ENCODE measurements at places on chromosomes 5 and 9. TPM values are rescaled to one million over a fixed set of nuclear protein-coding genes. Genes with fewer than 3 reads are reported as not detected.

The TMC1 gene
- not detected for total RNA-seq

DNA sequence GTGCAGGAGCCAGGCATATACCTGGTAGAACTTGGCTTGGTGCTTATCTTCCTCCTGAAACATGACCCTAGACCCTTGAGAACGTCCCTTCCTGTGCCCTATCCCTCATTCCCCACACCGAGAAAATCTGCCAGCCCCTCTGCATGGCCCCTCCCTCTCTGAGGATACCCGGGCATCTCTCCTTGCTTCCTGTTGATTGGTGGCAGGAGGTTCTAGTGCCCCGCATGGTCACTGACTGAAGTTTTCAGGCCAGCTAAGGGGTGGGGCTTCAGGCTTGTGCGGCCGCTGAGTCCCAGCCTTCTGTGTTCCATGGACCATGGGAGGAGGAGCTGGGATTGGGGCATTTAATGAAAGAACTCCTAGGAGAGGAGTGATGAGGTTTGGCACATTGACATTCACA, 22.8 kb downstream of the IGIP start:
- no peak overlapping the region for H3K27ac ChIP-seq
- DNase-seq: no peak
- H3K4me1 ChIP-seq: peaks cover 23% of the 10 kb centered on the region
- no peak overlapping the region for H3K4me3 ChIP-seq

DNA sequence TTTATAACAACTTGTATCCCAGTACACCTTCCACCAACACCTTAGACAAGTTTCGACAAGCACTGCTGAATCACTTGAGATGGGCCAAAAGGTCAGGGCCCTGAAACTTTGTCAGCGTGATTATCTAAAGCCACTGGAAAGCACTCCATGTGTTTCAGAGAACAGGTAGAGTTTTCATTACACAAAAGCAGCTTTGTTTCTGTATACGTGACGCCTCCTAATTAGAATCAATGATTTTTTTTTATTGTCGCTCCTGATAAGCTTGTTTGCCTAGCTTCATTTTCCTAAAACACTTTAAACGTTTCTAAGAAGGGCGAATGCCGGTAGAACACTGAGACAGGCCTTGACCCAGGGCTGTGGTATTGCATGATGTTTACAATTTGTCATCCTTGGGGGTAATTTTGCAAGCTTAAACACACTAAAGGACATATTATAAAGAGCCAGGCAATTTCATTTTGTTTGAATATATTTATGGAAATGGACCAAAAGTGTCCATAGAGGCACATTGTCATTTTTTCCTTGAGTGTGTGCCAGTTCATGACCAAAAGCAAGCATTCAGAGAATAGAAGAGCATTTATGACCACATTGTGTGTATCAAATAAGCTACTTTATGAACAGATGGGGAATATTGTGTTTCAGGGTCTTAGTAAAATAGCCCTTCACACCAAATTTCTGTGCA, 193.6 kb downstream of the GLIS3 start:
- DNase-seq: no peak
- H3K36me3 ChIP-seq: no peaks in the 10 kb centered on the region
- H3K27ac ChIP-seq: peak overlapping the region; percentile 17

The CANX gene
- 359 TPM for total RNA-seq

- H3K4me3 ChIP-seq: no peak overlapping the region
- H3K36me3 ChIP-seq: no peaks in the 10 kb centered on the region
- H3K27me3 ChIP-seq: no peaks in the 10 kb centered on the region
Observed at GRCh38 chr5:148393390-148393741, 9.6 kb downstream of the FBXO38 start.

DNA sequence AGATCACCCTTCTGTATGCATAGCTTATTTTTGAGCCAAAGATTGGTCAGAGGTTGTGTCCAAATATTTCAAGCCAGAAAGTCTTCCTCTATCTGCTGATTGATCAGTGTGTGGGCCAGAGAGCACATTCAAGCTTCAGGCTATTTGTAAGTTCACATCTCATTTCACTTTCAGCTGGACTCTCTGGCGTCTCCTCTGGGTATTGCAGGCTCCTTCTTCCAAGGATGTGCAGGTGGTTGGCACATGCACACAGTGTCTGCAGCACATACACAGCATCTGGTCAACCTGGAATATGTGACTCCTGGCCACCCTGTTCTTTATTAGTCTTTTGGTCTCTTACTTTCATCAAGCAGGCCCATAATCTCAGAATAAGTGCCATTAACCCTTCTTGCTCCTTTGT, 516.1 kb downstream of the ANXA1 start:
- no peak overlapping the region for H3K27ac ChIP-seq
- H3K36me3 ChIP-seq: no peaks in the 10 kb centered on the region
- H3K4me3 ChIP-seq: no peak overlapping the region
- no peaks in the 10 kb centered on the region for H3K4me1 ChIP-seq
- no peak for DNase-seq
- no peaks in the 10 kb centered on the region for H3K27me3 ChIP-seq

- no peaks in the 10 kb centered on the region for H3K27me3 ChIP-seq
- no peaks in the 10 kb centered on the region for H3K4me1 ChIP-seq
- no peak overlapping the region for H3K4me3 ChIP-seq
- DNase-seq: no peak
- no peaks in the 10 kb centered on the region for H3K36me3 ChIP-seq
- H3K27ac ChIP-seq: no peak overlapping the region
Observed at GRCh38 chr5:156922207-156922792, 40.7 kb downstream of the TIMD4 start.

All from heart left ventricle (tissue), 16 donors.